ENCODE measurements at places on chromosomes 11 and 22. TPM values are rescaled to one million over a fixed set of nuclear protein-coding genes. Genes with fewer than 3 reads are reported as not detected.

DNA sequence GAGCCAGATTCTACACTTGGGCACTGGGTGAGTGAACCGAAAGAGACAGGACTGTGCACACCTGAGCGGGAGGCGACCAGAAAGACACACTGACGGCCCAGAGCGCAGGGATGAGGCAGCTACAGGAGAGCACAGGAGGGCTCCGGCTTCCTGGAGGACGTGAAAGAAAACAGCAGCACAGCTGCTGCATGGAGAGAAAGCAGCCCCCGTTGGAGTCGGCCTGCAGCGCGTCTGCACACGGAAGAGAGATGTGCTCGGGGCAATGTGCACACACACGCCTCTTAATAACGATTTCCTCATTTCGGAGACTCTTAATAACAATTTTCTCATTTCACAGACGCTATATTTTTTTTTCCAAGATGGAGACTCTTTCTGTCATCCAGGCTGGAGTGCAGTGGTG, 160.4 kb downstream of the CTTN start:
- no peaks in the 10 kb centered on the region for H3K36me3 ChIP-seq
- no peaks in the 10 kb centered on the region for H3K4me1 ChIP-seq
- no peak overlapping the region for H3K27ac ChIP-seq
- no peaks in the 10 kb centered on the region for H3K27me3 ChIP-seq
- H3K4me3 ChIP-seq, result no peak overlapping the region

GRCh38 chr11:65502555-65503367, 3.9 kb downstream of the MALAT1 start:
- peak overlapping the region; percentile 89 for H3K4me3 ChIP-seq
- peak overlapping the region; percentile 99 for H3K27ac ChIP-seq
- no peaks in the 10 kb centered on the region for H3K27me3 ChIP-seq
- DNase-seq, result no peak
- H3K4me1 ChIP-seq, result peaks cover 32% of the 10 kb centered on the region

GRCh38 chr22:28108851-28109250, 189.8 kb upstream of the PITPNB start:
- no peaks in the 10 kb centered on the region for H3K27me3 ChIP-seq
- H3K27ac ChIP-seq, result no peak overlapping the region
- peaks cover 6% of the 10 kb centered on the region for H3K4me1 ChIP-seq
- DNase-seq, result no peak

DNA sequence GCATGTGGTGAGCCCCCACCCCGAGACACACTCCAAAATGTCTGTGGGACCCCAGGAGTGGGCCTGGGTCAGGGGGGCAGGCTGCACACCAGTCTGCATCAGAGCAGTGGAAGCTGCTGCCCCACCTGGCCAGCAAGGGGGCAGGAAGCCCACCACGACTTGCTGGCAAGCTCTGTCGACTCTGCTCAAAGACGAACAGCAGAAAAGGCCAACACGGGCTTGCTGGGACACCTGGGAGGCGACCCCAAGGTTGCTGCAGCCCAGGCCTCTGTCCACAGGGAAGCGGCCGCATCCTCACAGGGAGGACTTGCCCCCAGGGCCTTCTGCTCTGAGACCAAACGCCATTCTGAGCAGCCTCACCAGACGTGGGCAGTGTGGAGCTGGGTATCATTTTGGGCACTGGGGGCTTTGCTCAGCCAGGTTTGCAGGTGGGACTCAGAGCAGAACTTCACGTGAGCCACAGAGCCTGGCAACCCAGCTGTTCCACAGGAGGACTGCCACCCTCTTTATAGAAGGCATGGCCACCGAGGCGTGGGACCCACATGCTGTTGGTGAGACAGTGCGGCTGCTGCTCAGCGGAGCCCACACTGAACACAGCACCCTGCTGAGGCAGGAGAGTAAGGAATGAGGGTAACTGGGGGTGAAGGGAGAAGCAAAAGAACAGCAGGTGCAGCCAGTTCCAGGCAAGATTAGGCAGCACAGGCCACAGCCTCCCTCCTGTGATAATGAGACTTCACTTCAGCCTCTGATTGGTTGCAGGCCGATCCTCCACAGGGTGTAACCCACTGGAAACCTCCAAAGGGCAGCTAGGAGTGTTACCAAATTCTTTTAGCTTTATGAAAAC, 11.0 kb downstream of the IL17REL start:
- DNase-seq, result no peak
- H3K36me3 ChIP-seq, result no peaks in the 10 kb centered on the region
- no peaks in the 10 kb centered on the region for H3K4me1 ChIP-seq
- no peaks in the 10 kb centered on the region for H3K27me3 ChIP-seq
- H3K4me3 ChIP-seq, result no peak overlapping the region
- H3K27ac ChIP-seq, result no peak overlapping the region

KIF18A gene
- 0.28 TPM for total RNA-seq

SPON1 gene
- total RNA-seq, result 48.5 TPM

SMIM35 gene
- total RNA-seq, result not detected

- no peak for DNase-seq
- H3K4me1 ChIP-seq, result no peaks in the 10 kb centered on the region
- no peaks in the 10 kb centered on the region for H3K27me3 ChIP-seq
- no peak overlapping the region for H3K27ac ChIP-seq
These were observed 36.2 kb upstream of the PAK1 start for GRCh38 chr11:77510095-77510494.

DNA sequence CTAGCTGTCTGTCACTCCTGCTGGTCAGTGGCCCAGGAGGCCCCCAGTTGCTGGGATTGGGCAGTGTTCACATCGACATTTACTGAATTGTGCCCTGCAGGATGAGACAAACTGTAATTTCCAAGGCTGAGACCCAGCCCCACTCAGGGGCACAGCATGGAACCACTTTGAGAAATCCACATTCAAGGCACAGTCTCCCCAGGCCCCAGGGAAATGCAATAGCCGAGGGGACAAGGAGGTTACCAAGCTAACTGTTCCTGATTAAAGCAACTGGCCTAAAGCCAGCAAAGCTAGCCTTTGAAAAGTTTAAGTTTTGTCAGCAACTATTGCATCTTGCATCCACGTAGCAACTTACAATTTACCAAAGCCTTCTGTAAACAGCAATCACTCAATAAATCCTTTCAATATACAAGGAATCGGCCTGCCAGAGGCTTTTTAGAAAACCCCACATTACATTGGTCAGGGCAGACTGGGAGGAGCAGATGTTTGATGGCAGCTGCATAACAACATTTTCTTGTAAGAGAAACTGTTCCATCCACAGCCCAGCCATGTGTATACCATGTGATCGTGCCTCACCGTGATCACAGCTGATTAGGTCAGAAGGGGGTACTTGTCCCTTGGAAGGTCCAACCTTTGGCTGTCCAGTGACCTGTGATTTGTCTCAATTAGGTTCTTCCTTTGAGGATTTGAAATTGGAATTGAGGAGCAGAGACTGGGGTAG, 103.9 kb downstream of the TENM4 start:
- no peaks in the 10 kb centered on the region for H3K27me3 ChIP-seq
- no peak overlapping the region for H3K4me3 ChIP-seq
- H3K36me3 ChIP-seq, result no peaks in the 10 kb centered on the region
- H3K4me1 ChIP-seq, result no peaks in the 10 kb centered on the region
- no peak overlapping the region for H3K27ac ChIP-seq

RASSF10 gene
- not detected for total RNA-seq

- no peak overlapping the region for H3K4me3 ChIP-seq
- no peak overlapping the region for H3K27ac ChIP-seq
- DNase-seq, result no peak
- no peaks in the 10 kb centered on the region for H3K27me3 ChIP-seq
- peaks cover 17% of the 10 kb centered on the region for H3K4me1 ChIP-seq
These were observed 39.8 kb downstream of the AMPD3 start for GRCh38 chr11:10494636-10495463.

DNA sequence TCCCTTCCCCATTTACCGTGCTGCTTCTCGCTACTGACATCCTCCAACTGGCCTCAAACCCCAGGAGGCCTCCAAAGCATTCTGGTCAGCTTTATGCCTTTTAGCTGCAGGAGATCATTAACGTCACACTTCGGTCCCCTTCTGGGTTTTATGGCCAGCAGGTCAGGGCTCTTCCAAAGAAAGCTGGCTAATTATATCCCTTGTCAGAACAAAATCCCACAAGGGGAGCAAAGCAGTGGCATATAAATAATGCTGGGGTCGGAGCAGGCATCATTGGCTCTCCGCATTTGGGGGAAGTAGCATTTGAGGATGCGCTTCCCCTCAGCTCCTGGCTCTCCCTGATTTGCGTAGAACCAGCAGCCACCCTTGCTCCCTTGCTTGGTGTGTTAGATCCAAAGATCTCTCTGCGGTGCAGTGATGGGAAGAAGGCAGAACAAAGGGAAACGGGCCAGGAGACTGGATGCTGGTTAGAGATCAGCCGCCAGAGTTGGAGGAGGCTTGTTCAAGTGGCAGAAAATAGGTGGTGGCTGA, 117.4 kb downstream of the DBX1 start:
- DNase-seq, result no peak
- H3K27me3 ChIP-seq, result no peaks in the 10 kb centered on the region
- H3K4me3 ChIP-seq, result no peak overlapping the region
- peaks cover 64% of the 10 kb centered on the region for H3K36me3 ChIP-seq
- peak overlapping the region; percentile 20 for H3K27ac ChIP-seq

DNA sequence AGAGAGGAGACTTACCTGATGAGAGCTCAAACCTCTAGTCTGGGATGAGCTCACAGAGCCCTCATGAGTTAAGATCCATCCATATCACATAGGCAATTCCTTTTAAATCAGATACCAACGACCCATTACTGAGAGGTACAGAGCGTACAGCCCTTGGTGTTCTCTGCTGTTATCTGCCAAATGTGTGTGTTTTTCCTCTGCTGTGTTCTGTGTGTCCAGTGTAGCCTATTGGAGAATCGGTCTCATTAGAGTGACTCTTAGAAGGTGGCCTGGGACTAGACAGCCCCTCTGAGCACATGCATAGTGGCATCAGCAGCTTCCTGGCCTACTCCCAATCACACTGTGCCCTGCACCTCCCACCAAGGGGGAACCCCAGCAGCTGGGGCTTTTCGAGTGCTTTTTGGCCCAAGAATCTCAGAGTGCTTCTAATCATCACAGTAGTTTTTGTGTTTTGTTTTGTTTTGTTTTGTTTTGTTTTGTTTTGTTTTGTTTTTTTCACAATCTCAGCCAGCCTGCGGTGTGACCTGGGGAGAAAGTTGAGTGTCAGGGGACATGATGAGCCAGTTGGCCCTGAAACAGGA, 25.4 kb downstream of the TP53AIP1 start:
- DNase-seq, result no peak
- H3K27ac ChIP-seq, result no peak overlapping the region
- H3K27me3 ChIP-seq, result no peaks in the 10 kb centered on the region
- no peaks in the 10 kb centered on the region for H3K36me3 ChIP-seq
- H3K4me1 ChIP-seq, result peaks cover 8% of the 10 kb centered on the region

DNA sequence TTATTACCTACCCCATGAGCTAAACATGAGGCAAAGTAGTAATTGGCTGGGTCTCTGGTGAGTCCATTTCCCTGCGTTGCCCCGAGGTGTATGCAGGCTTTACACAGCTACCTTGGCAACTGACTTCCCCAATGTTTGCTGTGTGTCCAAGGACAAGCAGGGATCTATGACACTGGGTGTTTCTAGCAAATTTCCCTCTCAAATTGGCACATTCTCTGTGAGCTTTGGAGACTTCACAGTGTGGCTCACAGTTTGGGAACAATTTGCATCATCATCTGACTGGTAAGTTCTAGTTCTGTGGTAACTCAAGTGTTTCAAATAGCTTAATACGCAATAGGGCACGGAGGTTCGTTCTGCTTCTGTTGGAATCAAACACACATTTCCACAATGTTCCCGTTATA, 12.5 kb downstream of the NNMT start:
- H3K27ac ChIP-seq, result peak overlapping the region; percentile 89
- H3K4me1 ChIP-seq, result peaks cover 86% of the 10 kb centered on the region
- H3K36me3 ChIP-seq, result peaks cover 18% of the 10 kb centered on the region
- H3K27me3 ChIP-seq, result no peaks in the 10 kb centered on the region
- DNase-seq, result no peak

All from thoracic aorta (tissue), 2 donors.